Stimulated activated CD4-positive, alpha-beta T cell treated with anti-CD3 and anti-CD28 coated beads, Interleukin-4, amount 100 ng/mL, for 48 hours (primary cell): ENCODE measurements at places on chromosomes 16 and 17.

DNA sequence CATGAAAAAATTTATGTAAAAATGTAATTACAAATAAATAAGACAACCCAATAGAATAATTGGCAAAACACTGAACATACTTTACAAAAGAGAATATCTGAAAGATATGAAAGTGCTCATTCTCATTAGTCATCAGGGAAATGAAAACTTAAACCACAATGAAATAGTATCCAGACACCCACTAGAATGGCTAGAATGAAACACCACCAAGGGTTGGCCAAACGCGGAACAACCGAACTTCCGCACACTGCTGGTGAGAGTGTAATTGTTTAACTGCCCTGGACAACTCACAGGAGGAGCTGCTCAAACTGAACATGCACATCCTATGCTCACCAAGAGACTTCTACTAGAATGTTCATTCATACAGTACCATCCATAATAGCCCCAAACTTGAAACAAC, 5.8 kb upstream of the ZDHHC7 start:
- peak; percentile 7 for DNase-seq

GRCh38 chr17:18015593-18015992, 23.4 kb downstream of the ATPAF2 start:
- no peak for DNase-seq

DNA sequence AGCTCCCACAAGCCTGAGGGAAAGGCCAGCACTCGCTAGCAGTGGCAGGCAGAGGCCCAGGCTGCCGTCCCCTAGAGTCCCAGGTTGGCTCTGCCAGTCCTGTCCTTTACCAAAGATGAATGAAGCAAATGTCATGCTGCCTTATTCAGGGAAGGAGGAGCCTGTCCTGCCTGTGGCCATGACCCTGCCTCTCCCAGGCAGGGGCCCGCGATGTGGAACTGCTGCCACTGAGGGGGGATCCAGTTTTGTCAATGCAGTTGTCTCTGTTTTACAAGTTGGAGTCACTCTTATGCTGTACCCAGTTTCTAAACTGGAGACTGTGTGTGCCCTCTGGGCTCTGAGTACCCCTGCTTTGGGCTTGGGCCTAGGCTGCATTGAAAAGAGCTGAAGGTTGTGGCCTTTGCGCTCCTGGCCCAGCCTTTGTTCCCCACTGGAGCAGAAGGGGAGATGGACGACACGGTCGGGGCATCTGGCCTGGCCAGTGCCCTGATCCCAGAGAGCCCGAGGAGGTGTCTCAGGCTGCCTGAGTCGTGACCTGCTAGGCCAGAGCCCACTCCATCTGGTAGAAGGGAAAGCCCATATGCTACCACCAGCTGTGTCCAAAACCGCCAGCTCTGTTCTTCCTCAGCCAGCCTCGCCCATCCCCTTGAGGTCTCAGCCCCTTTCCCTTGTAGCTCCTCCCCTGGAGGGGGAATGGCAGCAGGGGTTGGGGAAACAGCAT, 5.5 kb downstream of the LIMD2 start:
- no peak for DNase-seq

DNA sequence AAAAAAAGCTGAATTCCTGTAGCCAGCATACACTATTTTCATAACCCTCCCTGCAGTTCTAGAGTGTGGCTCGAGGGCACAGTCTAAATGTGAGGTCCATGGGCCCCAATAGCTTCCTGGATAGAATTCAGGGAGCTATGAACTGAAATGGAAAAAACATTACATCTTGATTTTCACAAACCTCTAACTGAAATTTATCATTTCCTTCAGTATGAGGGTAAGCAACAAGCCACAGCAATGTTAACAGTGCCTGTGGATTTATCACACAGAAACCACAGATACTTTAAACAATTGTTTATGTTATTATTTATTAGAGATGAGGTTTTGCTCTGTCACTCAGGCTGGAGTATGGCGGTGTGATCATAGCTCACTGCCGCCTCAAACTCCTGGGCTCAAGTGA, 18.2 kb downstream of the TMEM92 start:
- no peak for DNase-seq

DNA sequence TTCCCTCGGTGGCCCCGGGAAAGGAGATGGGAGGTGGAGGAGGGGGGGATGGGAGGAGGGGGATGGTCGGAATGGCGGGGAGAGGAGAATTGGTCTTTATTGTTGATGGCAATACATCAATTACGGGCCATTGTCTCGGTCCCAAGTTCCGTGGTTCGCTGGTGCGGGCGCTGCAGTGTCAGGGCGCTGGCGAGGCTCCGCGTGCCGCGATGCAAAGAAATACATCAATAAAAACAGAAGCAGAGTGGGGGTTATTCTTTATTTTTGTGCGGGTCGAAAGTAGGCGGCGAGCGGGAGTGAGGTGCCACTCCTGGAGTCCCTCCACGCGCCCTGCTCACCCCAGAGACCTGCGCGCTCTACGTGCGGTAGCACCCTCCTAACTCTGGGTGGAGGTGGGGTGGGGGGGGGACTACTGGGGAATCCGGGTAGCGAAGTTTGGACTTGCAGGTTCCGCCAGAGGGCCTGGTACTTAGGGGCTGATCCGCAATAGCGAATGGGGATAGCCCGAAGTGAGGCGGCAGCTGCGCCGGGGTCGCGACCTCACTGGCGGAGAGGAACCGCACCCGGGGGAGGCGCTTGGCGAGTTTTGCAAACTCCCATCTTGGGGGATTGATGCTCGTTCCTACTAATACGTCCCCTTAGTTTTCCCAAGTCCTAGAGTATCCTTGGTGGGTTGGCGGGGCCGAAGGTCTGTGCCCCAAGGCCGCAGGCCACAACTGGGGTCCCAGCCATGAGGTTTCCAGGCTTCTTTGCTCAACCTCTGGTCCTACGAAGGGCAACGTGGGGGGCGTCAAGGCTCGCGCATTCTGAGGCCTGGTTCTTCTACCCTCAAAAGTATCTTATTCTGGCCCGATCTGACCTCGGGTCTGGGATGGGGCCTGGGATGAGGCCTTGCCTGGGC, 3.5 kb upstream of the SALL1 start:
- DNase-seq: no peak

DNA sequence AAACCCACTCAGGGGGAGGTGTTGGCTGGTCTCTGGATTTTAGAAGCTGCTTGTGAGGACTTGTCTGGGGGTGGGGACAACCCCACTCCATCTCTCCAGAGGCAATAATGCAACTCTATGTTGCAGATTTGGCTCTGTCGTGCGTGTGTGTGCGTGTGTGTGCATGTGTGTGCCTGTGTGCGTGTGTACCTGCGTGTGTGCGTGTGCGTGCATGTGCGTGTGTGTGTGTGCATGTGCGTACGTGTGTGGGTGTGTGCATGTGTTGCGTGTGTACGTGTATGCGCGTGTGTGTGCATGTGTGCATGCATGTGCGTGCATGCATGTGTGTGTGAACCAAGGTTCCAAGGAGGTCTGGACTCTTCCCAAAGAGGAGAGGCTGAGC, 120.4 kb upstream of the LHX1 start:
- no peak for DNase-seq

DNA sequence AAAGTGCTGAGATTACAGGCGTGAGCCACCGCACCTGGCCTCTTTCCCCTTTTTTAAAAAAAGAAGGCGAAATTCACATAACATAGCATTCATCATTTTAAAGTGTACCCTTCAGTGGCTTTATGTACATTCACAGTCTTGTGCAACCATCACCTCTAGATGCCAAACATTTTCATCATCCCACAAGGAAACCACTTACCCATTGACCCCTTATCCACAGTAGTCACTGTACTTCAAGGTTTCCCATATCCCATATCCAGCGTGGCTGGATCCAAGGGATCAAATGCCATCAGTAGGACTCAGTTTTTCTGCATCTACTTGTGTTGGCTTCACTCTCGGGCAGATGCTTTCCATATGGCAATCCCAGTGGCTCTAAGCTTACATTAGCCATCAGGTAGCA, 50.3 kb downstream of the BMERB1 start:
- no peak for DNase-seq

DNA sequence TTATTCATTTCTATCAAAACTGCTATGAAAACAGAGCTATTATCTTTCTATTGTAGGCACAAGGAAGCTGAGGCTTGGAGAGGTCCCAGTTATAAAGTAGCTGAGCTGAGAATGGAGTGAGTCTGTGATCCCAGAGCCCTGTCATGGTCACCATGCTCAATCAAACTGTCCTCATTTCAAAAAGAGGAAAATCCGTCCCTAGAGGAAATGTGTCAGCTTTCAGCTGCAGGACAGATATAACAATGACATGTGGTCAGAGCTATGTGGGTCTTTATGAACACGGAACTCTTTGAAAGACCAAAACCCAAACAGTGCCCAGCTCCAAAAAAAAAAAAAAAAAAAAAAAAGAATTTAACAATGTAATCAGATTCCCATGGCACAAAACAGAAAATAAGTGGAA, 266.1 kb downstream of the XYLT1 start:
- DNase-seq: no peak

GRCh38 chr17:10034719-10035475, 129.8 kb upstream of the RCVRN start:
- DNase-seq: no peak

GRCh38 chr17:51036084-51036483, 84.6 kb downstream of the SPAG9 start:
- no peak for DNase-seq

GRCh38 chr16:72876221-72876620, 171.7 kb downstream of the ZFHX3 start:
- DNase-seq: no peak

- DNase-seq: no peak
Measured at GRCh38 chr17:71759422-71760060, 361.3 kb upstream of the SOX9 start.

- DNase-seq: no peak
Measured at GRCh38 chr17:28925912-28926365, 23.1 kb upstream of the DHRS13 start.

GRCh38 chr16:49537924-49538459, 164.4 kb downstream of the C16orf78 start:
- no peak for DNase-seq

- no peak for DNase-seq
Measured at GRCh38 chr16:79776243-79776847, 175.8 kb upstream of the MAF start.
